Stimulated activated CD4-positive, alpha-beta T cell treated with anti-CD3 and anti-CD28 coated beads, Interleukin-12 subunit alpha, Interleukin-12 subunit beta, amount 100 ng/mL, for 48 hours (primary cell): ENCODE measurements at places on chromosomes 7 and 10.
A peak's percentile ranks its signal among the peaks of the same experiment; 100 is the strongest.

GRCh38 chr10:9939716-9940115 lies 1078.0 kb upstream of the CELF2 start:
- DNase-seq, result no peak

DNA sequence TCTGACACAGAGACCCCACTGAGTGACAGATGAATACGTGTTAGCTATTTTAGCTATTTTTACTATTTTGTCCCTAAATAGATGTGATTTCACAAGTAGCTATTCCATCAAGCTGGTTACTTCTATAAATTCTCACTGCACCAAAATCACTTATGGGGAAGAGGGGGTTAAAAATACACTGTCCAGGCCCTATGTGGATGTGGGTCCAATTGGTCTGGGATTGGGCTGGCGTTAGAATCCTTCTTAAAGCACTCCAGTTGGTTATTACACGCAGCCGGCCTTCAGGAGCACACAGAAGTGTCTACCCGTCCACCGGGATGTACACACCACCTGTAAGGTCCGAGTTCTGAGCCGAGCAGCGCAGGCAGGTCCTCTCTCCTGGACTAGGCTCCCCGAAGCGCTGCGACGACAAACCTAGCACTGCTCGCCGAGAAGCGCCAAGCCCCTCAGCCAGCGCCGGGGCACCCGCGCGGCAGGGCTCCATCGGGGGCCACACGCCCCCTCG lies 222.3 kb upstream of the MKLN1 start:
- no peak for DNase-seq

DNA sequence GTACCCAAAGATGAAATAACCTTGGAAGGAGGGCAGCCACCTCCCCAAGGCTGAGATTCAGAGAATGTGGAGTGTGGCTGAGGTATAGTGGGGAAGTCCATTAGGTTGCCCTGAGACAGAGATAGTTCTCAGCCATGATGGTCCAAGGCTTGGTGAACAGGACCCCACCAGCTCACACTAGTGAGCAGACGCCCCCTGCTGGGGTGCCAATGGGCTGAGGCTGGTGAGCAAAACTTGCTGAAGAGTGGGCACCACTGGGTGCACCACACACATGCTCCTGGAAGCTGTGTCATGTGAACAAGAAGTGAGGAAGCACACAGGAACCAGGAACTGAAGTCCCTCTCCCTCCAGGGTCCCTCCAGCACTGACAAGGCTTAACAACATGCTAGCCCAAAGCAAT lies 8.9 kb downstream of the FBXL13 start:
- DNase-seq, result peak; percentile 24

DNA sequence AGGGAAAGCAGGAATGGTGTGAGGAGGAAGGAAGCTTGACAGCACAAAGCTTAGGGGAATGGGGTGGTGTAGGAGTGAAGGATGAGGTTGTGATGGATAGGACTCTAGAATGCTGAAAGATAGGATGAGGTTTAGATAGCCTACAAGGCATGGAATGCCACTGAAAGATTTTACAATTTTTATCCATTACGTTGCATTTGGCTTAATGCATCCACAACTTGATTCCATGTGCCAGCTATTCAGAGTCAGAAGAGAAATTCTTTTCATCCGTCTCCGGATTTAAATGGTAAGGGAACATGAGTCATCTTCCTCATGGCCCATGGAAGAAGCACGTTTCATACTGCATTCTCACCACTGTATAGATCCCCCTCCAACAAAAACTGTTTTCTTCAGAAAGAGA lies 212.4 kb upstream of the BMPER start:
- DNase-seq, result no peak

DNA sequence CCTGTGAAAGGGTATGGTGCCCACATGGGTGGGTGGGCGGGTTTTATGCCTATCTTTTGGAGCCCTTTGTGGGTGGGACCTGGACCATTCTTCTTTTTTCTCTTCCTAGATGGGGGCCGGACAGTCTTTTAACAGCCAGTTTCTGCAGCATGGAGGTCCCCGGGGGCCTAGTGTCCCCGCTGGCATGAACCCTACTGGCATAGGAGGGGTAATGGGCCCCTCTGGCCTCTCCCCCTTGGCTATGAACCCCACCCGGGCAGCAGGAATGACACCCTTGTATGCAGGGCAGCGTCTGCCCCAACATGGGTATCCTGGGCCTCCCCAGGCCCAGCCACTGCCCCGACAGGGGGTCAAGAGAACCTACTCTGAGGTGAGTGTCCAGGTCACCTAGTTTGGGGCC lies 9.1 kb downstream of the ZMIZ2 start:
- DNase-seq, result no peak
